ENCODE measurements at places on chromosomes 3 and 15.

- no peak for DNase-seq
Observed at GRCh38 chr3:167732313-167733065, 2.2 kb downstream of the PDCD10 start.

GRCh38 chr15:26665957-26666791 is 106.7 kb downstream of the GABRB3 start:
- DNase-seq, result peak; percentile 47

- no peak for DNase-seq
Observed at GRCh38 chr3:49172551-49173041, 1.2 kb downstream of the KLHDC8B start.

DNA sequence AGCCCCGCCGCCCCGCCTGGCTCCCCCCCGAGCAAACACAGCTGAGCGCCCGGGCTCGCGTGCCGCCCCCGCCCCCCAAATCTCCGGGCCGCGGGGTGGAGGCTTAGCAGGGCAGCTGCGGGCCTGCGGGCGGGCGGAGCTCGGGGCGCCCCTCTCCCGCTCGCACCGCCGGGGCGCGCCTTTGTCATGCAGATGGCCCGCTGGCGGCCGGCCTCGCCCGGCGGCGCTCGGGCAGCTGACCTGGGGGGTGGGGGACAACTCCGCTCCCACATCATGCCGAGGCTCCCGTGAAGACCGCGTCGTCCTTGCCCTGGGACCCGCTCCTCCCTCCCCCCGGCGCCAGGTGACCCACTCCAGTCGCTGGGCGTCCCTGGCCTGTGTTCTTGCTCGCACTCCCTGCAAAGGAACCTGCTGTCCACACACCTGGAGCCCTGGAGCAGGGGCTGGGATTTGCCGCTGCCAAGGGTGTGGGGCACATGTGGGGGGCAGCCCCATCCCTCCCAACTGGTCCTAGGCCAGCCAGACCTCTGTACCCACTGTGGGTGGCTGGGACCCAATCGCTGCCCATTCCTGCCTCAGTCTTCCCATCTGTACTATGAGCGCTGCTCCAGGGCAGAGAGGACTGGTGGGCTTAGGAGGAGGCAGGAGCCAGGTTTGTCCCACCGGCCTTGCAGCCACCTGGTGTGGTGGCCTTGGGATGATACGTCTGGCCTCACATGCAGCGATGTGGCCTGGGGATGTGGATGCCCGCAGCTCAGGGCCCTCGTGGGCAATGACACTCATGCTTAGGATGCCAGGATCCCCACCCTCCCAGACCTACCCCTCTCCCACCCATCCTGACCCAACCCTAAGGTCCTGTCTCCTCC is 33.5 kb downstream of the DNAJB8 start:
- DNase-seq, result no peak
